Hippocampal formation (tissue), 2 donors: ENCODE measurements at places on chromosomes 7 and 10.

DNA sequence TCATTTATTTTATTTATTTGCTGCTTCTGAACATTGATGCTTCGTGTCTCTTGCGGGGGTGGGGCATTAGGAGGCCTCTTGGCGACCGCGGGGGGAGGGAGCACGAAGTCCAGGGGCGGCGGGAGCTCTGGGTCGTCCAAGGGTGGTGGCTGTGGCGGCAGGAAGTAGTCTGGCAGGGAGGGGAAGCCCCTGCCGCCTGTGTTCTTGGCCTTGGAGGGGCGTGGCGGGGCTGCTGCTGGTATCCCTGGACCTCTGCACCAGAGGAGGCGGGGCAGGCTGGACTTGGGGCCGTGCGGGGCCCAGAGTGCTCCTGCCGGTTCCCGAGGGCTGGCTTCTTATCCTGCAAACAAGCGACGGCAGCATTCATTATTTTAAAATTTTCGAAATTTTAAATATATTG, 70.5 kb upstream of the ABI1 start:
- no peak for DNase-seq

GRCh38 chr10:113541549-113541927, 11.3 kb upstream of the HABP2 start:
- no peak for DNase-seq

GRCh38 chr10:124206616-124207015, 113.2 kb upstream of the CHST15 start:
- no peak for DNase-seq

- DNase-seq: no peak
Measured at GRCh38 chr10:3126741-3127346, 45.7 kb downstream of the PITRM1 start.

DNA sequence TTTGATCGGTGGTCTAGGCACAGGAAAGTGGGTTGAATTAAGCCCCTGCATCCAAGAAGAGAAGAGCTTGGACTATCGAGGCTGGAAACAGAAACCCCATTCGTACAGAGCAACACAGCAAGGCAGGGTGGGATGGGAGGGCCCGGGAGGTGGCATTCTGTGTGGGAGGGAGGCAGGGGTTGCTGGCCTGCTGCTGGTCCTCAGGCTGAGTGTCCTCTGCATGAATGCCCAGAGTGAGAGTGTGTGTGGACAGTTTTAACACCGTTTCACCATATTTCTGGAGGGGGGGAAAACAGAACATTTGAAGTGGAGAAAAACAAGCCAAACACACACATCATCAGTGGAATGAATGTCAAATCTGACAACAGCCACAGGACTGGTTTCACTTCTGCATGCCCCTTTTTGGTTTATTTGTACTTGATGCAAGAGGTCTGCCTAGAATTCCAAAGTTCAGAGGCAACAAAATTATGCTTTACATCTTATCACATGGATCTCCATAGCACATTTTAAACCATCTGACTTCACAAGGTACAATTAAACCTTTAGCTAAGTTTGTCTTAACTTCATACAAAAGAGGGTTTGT, 11.1 kb upstream of the ENO4 start:
- no peak for DNase-seq

DNA sequence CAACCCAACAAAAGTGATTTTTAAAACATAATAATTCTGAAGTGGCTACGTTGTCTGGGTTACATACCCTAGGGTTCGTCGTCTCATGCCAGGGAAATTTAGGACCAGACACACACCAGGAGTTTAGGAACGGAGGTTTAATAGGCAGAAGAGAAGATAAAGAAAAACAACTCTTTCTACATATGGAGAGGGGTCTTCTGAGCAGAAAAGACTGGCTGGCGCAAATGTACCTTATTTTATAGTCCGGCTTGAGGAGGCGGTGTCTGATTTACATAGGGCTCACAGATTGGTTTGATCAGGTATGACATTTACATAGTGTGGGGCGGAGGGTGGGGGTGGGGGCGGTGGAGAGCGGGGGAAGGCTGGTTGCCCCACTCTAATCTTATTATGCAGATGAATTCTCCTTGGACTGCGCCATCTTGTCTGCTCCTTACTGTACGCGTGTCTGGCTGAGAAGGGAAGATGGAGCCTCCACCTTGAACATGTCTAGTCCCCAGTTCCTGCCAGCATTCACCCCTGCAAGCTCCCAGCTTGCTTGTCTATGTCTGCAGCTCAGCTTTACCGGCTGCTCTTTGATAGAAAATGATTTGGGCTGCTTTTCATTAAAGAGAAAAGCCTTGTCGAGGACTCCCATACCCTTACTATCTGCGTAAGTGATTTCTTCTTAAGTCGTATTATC, 98.7 kb downstream of the RALA start:
- no peak for DNase-seq

GRCh38 chr7:16753932-16754855, 639 bp downstream of the TSPAN13 start:
- no peak for DNase-seq
